IMR-90 (cell line): ENCODE measurements at places on chromosomes 5 and 9. TPM values are rescaled to one million over a fixed set of nuclear protein-coding genes. Genes with fewer than 3 reads are reported as not detected.

GRCh38 chr5:108345541-108346171 lies 36.2 kb downstream of the FBXL17 start:
- H3K36me3 ChIP-seq, result no peaks in the 10 kb centered on the region; the same call in 1 of the 2 replicates
- no peak overlapping the region for H3K27ac ChIP-seq
- H3K4me3 ChIP-seq, result no peak overlapping the region
- no peaks in the 10 kb centered on the region for H3K27me3 ChIP-seq

DNA sequence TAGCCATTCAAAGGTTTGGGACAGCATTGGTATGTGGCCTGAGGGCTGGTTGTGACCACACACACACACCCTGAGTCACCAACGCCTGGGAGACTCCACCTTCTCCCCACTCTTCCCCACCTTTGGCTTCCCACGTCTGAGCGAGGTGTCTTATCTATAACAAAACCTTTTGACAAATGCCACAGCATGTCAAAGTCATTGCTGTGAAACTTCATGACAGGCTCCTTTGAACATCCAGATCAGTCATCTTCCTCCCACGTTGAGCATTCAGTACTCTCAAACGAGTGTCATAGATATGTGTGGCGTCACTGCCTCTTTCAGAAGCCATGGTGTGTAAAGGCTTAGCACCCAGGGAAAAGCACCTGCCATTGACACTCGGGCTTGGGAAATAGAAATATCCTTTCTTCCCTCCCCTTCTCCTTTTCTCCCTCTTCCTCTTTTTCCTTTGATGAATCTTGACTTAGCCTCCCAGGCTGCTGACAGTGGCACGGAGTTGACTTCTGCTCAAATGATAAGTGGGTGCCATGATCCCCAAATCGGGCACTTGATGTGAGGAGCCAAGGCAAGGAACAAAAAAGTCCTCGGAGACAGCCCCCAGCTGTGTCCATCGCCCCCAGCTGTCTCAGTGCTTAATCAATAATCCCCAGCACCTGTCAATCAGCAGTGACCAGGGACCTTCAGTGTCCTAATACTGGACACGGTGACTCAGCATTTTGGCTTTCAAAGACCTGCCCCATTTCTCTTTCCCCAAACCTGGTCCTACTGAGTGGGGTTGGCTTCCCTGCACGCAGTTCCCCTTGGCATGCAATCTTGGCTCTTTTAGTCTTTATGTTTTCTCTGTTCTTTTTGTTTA lies 114.8 kb downstream of the FGF18 start:
- H3K36me3 ChIP-seq, result no peaks in the 10 kb centered on the region
- H3K27ac ChIP-seq, result no peak overlapping the region
- no peak for DNase-seq

GRCh38 chr5:150066436-150066835 lies 19.9 kb downstream of the CSF1R start:
- no peaks in the 10 kb centered on the region for H3K36me3 ChIP-seq
- no peak overlapping the region for H3K4me3 ChIP-seq
- peaks cover 33% of the 10 kb centered on the region for H3K4me1 ChIP-seq
- no peak for DNase-seq
- H3K27me3 ChIP-seq, result no peaks in the 10 kb centered on the region

DNA sequence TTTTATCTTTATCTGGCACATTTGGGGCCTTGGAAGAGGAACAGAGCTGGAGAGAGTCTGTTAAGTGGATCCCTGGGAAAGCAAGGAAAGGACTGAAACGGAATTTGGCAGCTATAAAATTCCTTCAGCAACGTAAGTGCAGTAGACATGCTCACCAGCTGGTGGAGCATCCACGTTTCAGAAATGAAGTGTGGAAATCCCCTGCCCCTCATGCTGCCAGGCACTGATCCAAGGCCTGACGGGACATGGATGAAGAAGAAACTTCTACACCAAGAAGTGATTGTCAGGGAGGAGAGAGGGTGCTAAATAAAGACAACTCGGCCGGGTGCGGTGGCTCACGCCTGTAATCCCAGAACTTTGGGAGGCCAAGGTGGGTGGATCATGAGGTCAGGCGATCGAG lies 209.3 kb downstream of the ROR2 start:
- no peak overlapping the region for H3K27ac ChIP-seq
- peak; percentile 88 for DNase-seq
- H3K4me1 ChIP-seq, result peaks cover 2% of the 10 kb centered on the region; the same call in 1 of the 2 replicates
- H3K27me3 ChIP-seq, result no peaks in the 10 kb centered on the region
- H3K36me3 ChIP-seq, result peaks cover 14% of the 10 kb centered on the region; the same call in 1 of the 2 replicates
- no peak overlapping the region for H3K4me3 ChIP-seq

- H3K4me3 ChIP-seq, result no peak overlapping the region
- H3K4me1 ChIP-seq, result peaks cover 8% of the 10 kb centered on the region; the same call in 1 of the 2 replicates
- no peaks in the 10 kb centered on the region for H3K27me3 ChIP-seq
- H3K36me3 ChIP-seq, result peaks cover 19% of the 10 kb centered on the region
- DNase-seq, result peak; percentile 75
Measured at GRCh38 chr5:7876867-7877266, 7.9 kb downstream of the MTRR start.

DNA sequence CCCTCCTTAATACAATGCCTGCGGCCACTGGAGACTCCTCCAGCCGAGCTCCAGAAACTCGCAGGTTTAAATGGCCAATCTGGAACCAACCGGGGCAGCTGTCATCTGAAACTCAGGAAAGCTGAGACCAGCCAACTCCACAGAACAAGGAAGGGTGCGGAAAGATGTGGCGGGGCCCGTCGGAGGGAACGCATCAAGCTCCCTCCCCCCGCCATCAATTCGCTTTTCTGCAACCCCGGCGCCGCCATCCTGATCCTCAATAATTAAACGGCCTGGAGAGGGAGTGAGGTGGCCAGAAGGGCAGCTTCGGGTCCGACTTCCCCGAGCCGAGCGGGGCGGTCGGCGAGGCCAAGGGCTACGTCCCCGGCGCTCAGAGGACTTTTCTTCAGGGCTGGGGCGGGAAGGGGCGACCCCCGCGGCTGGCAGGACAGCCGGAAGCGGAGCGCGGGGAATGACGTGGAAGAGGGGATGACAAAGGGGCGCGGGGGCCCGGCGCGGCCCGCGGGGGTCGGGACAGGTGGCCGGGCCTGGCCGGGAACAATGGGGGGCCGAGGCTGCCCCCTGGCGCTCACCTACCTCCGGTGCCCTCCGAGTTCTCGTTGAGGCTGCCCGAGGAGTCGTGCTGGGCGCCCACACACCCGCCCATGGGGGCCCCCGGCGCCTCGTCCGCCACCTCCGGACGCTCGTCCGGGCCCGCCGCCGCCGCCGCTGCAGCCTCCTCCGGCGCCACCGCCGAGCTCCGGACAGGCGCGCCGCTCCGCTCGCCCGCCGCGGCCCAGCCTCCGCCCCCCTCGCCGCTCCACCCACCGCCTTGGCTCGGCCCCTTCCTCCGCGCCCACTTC lies at the start of gene UBTD2:
Gene UBTD2 (minus strand): TSS at position 745 of the 842 bp plus-strand sequence. CDS start 99 bp downstream, at position 646.
- peak within 1 kb of the TSS; percentile 94 for H3K4me3 ChIP-seq
- H3K36me3 ChIP-seq, result no peaks in the 10 kb centered on the region
- no peaks in the 10 kb centered on the region for H3K27me3 ChIP-seq

Gene RASGRF2
- 5.0 and 5.3 TPM in 2 replicates for total RNA-seq

Gene SH3GL2
- under 0.01 TPM in 1 of 2 replicates, not detected in the other for total RNA-seq

Gene CDC20B
- total RNA-seq, result not detected in 2 replicates
